Iris pigment epithelial cell (primary cell): ENCODE measurements at places on chromosomes 7 and 10.

DNA sequence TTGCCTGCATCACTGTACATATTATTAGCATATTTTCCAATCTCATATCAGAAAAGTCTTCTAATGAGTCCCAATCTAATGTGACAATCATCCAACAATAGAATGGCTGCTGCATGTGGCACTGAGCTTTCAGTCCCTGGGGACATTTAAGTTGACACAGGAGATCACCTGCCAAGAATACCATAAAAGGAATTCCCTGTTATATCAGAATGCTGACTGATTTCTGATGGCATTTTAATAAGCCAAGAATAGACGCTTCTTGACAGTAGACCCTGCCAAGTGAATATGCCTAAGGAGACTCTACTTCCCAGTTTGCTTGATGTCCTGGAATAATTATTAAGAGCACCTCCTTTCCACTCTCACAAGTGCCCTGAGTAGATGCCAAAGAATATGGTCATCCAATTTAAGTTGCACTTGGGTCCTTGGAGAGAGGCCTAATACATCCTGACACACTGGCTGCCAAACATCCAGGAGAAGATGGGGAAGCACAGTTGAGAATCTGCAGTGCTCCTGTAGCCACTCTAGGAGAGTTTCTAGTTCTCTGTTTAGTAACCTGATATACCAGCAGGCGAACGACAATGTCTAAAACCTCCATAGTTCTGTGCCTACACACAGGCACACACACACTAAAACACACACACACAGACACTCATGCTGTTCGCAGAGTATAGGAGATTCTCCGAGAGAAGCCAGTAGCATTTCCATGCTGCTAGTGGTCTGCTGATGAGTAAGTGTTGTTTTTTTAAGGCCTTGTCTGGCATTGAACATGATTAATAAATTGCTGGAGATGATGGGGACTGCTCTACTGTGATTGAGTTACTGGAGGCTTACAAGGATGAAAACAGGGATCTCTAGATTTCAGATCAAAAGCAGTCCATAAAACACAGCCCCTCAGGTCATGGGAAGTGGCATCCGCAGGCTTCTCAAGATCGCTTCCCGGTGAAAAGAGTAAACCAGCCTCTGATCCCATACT, 369.6 kb downstream of the KCNMA1 start:
- no peak for DNase-seq

DNA sequence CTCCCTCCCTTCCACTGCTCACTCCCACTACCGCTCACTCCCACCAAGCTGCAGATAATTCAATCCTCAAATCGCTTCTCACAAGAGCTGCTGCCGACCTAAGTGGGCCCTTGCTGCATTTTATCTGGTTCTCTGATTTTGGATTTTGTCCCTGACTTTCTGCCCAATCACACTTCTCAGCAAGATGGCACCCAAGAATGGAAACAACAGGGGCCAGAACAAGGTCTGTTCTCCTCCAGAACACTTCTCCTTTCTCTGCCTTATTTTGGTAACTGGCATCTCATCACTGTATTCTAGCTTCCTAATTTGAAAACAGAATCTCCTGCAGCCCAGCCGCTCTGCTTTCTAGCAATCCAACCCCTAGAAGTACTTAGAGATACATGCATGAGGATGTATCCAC, 172.8 kb downstream of the GRID1 start:
- DNase-seq, result no peak

DNA sequence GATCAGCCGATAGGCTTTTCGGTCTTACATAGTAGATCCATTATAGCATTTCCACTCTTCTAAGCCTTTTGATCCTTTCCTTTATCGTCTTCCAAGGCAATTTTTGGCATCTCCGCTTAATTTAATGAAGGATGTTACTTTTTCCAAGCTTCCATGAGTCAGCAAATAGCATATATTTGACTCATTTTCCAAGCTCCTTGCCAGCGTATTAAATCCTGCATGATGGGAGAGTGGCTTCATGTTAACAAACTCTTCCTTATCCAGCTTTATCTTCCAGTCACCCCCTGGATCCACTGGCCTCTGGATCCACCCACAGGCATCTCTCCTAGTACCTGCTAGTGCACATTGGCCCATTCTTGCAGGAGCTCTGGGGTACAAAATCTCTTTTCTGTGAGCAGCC, 13.0 kb downstream of the OR9A2 start:
- peak; percentile 83 for DNase-seq

- peak; percentile 70 for DNase-seq
These were observed 12.2 kb upstream of the SVIL start for GRCh38 chr10:29646960-29647461.

DNA sequence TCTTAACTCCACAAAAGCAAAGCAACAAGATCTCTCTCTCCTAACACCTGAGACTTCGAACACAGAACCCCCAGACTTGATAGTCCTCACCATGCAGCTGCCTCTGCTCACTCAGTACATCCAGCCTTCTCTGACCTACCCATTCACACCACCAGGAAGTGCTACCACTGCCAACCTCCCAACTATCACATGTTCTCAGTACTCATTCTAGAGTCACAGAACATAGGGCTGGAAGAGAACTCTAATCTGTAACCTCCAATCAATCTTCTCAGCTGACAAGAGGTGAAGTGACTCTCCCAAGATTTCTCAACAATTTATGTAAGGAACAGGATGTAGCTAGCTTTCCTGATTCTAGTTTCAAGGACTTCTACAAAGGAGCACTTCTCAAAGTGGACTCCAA, 3.8 kb downstream of the NUDCD3 start:
- peak; percentile 42 for DNase-seq

- no peak for DNase-seq
These were observed 11.3 kb downstream of the NOLC1 start for GRCh38 chr10:102163342-102163989.

DNA sequence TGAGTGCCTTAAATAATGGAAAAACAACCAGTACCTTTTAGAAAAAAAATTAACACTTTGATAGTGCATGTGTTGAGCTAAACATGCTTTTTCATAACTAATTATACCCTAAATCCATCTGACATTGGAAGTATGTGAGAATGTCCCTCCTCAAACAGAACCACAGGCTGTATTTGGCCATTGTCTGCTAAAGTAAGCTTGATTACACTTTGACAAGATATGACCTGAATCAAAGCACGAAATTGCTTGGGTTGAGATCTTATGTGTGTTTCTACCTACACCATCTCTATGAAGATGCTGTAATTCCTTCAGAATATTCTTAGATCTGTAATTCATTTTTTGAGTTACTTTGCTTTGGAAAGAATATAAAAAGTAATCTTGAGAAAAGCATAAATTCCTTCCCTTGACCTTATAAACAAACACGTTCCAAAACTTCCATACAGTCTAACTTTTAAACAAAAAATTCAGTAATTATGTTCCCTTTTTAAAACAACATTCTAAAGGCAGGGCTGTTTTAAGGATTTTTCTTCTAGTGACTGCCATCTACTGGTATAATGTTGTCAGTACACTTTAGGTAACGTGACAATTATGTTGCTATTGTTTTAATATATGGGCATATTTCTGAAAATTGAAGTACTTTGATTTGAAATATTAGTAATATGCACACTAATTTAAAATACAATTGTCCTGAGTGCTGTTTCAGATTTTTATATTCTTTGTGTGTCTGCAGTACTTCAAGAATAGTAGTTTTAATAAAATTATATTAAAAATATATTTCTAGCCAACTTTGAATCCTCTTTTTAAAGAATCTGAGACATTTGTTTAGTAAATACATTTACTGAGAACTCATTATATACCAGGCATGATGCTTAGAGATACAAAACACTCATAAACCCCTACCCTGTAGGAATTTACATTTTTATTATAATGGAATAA, 20.9 kb downstream of the CD36 start:
- peak; percentile 28 for DNase-seq

DNA sequence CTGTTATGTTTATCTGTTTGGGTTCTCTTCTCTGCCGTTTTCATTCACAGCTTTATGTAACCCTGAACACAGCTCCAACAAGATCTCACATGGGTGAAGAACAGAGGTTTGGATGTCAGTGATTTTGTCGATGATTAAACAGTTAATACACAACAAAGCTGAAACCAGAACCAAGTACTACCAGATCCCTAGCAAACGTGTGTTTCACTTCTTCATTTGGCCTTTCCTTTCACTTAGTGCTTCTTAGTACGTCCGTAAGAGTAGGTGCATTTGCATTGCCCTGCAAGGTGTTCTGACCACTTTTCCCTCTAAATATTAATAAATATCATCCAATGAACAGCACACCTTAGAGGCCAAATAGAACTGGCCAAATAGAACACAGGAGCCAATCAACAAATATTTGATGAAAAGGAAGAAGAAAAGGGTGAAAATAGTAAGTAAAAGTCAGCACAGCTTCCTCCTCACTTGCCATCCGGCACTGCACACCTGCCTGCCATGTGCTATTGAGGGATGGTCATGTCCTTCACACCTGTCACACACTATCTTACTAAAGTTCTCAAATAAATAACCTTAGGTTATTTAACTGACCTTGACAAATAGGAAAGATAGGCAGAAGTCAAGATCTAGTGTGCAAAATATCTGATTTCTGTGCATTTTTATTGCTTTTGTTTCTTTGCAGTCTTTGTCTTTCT, 252.6 kb upstream of the ANKRD30A start:
- no peak for DNase-seq

- peak; percentile 26 for DNase-seq
These were observed 72.1 kb upstream of the SEC61G start for GRCh38 chr7:54831046-54831643.

GRCh38 chr10:71231206-71231605, 18.8 kb downstream of the UNC5B start:
- DNase-seq, result no peak

GRCh38 chr7:28919510-28919909, 38.6 kb downstream of the TRIL start:
- DNase-seq, result peak; percentile 31

- peak; percentile 91 for DNase-seq
These were observed 45.6 kb upstream of the TAS2R16 start for GRCh38 chr7:123041101-123041500.

GRCh38 chr7:11786186-11786585, 45.8 kb downstream of the THSD7A start:
- DNase-seq, result peak; percentile 45

GRCh38 chr10:78634835-78635234, 433.9 kb upstream of the ZMIZ1 start:
- peak; percentile 39 for DNase-seq

DNA sequence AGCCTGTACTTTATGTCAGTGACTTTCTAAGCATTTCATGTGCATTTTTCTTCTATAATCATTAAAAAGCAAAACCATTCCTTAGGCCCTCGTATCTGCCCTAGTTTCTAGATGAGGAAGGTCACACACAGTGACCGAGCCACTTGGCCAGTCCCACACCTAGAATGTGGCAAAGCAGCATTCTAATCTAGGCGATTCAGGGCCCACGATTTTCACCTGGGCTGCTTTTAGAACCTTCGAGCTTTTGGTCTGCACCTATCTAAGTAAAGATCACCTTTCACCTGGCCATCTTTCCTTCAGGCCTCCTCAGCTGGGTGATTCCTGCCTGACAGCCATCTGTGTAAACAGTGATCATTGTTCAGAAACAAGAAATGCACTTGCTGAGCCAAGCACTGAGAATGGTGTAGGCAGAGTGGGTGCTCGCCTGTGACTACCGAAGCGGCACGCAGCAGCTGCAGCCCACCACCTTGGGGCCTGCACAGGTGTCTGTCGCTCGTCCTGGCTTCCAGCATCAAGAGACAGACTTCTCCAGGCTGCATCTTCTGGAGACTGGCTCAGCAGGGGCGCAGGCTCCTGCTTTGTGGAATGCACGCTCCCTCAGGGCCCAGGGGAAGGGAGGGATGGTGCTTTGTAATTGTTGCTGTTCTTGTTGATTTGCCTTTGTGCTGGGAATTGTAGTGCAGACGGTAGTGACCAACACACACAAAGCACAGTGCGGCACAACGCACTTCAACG, 149.0 kb upstream of the INSYN2A start:
- DNase-seq, result no peak

- no peak for DNase-seq
These were observed 64.1 kb upstream of the GNA12 start for GRCh38 chr7:2908103-2908683.
